ENCODE measurements at places on chromosomes 1 and 21.
A peak's percentile ranks its signal among the peaks of the same experiment; 100 is the strongest.

DNA sequence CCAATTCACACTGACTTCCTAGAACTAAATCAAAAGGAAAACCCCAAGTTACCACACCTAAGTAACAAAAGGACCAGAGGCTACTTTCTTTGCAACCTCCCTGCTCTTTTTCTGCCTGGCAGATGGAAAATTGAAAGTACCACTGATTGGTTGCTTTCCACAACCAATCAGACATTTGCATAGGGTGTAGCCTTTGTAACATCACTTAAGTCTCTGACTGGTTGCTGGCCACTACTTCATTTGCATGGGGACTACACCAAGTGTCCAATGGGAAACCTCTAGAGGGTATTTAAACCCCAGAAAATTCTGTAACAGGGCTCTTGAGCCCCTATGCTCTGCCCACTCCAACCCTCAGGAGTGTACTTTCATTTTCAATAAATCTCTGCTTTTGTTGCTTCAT is 365.0 kb downstream of the LTN1 start:
- no peak for DNase-seq

DNA sequence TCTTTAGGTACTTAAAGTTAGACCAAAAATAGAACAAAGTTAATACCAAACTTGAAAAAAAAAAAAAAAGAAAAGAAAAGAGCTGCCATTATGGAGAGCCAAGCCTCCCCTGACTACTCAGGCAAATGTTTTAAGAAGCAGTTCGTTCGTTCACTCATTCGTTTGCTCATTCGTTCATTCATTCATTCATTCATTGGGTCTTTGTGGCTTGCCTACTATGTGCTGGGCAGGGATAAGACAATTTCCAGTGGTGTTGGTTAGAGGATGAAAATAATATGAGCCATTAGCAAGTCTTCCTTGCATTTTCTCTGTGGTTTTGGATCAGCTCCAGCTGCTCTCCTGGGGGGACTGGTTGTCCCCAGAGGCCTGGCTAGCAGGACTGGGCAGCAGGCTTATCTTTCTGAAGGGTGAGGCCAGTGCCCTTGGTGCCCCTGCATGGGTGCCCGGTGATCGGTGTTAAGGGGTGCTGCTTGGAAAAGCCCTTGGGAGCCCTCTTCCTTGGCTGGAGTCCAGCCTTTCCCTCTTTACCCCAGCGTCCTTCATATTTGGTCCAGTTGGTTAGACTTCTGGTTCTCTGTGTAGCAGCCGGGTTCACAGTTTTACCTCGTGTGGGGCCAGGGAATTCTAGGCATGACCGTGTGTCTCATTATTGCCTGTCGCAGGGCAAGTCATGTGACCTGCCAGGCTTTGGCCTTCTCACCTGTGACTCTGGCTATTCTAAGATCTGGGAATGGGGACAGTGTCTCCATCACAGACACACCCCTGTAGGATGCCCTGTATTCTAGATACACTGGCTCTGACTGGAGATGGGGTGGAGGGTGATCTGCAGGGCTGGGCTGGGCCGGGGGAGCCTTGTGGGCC is 32.8 kb downstream of the LHX4 start:
- no peak for DNase-seq

DNA sequence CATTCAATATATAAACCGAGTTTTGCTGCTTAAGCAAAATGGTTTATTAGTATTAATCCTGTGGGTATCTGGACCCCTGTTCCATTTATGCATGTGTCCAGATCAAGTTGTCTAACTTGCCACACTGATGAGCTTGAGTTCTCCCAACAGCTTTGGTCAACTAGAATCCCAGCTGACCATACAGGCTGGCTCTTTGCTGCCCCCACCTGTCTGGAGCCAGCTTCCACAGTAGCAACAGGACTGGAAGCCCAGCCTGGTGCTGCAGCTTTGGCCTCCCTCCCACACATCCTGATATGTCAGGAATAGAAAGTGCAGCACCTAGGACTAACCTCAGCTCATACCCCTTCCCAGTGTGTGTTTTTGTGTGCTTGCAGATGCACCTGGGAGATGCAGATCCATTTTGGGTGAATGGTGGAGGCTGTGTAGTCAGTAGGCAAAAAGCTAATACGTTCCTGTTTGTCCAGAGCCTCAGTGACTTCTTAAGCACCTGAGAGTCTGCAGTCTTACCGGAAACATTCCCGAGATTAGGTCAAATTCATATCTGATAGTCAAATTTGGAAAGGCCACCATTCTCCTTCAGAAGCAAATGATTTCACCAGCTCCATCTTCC is 40.9 kb upstream of the BEND5 start:
- DNase-seq: peak; percentile 31

- no peak for DNase-seq
These were observed 47.7 kb upstream of the PPM1J start for GRCh38 chr1:112762541-112763500.

GRCh38 chr21:30981403-30981802 is 56.9 kb downstream of the KRTAP19-8 start:
- no peak for DNase-seq

DNA sequence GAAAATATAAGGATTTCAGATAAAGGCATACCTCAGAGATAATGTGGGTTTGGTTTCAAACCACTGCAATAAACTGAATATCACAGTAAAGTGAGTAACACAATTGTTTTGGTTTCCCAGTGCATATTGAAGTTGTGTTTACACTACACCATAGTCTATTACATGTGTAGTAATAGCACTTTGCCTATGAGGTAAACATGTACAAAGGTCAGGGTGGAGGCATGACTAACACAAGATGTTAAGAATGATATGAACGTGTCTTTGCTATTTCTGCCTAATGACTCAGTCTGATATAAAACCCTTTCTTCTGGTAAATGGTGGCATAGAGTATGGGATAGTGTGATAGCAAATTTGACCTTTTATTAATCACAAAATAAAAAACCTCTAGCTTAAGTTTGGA is 621.5 kb upstream of the ADGRL2 start:
- no peak for DNase-seq

DNA sequence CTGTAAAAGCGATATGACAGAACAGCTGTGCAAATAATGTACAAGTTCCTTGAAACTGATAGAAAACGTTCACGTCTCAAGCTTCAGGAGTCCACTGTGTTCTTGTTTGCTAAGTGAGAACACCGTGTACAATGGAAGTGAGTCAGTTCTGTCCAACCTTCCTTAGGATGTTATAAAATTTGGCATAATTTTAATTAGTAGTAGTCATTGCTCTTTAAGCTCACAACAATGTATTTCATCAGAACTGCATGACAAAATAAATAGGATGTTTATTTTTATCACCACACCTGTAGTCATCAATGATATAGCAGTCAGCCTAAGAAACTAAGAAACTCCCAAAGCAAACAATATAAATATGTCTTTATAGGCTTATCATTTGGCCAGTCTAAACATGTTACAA is 53.0 kb downstream of the RGS2 start:
- no peak for DNase-seq

GRCh38 chr1:87594736-87595383 is 266.2 kb downstream of the LMO4 start:
- DNase-seq: no peak

DNA sequence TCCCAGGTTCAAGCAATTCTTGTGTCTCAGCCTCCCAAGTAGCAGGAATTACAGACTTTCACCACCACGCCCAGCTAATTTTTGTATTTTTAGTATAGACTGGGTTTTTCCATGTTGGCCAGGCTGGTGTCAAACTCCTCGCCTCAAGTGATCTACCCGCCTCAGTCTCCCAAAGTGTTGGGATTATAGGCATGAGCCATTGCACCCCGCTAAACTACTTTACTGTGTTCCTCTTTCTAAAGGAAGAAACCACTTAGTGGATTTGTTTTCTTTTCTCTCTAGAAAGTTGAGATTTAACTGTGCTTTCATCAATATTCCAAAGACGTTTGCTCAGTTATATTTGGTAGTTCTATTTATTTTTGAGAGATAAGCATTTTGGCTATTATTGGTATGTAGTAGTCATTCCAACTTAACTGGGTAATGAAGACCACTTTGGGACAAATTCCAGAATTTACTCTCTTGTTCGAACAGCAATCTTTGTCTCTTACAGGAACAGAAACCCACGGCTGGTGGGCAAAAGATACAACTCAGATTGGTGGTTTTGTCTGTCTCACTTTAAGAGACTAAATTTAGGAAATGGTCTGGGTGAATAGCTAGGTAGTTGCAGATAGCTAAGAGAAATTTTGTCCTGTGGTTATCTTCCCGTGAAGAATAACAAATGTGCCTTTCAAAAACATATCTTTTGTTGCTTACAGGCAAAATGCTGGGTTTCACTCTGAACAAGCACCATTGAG is 103.5 kb upstream of the CD55 start:
- no peak for DNase-seq

DNA sequence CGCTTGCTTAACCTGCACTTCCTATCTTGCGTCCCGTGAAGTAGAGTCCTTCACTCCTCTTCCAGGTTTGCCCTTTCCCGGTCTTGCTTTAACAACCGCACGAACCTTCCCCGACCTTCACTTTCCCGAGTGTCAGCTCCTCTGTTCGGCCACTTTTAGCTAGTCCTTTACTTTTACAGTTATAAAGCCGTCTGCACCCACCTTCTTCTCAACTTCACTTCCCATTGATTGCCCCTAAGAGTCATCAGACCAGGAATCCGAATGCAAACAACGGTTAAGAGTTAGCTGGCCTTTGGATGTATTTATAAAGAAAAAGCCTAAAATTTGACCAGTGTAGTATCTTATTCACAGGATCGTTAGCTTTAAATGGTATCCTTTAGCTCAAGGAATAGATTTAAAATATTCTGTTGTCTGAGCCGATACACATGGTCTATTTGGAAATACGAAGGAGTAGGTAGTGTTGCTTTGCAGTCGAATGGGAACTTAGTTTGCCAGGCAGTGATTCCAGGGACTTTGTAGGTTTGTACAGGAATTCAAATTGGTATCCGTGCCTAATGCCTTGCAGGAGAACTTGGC is 1.4 kb downstream of the PPP2R5A start:
- no peak for DNase-seq

DNA sequence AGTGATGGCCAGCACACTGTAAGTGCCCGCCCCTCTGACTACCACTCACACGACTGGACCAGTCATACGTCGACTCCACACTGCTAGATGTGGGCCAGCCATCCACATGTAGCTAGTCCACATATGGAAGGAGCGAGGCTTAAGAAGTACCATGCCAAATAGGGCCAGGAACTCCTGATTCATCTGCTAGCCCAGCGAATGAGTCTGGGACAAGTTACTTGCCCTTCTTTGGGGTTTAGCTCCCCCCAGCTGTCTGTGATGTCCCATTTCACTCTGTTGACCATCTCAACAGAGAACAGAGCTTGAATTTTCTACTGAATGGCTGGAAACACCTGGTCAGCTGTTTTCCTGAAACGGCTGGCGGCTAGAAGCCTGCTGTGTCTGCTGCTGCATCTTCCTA is 5.8 kb downstream of the CSRP1 start:
- no peak for DNase-seq

DNA sequence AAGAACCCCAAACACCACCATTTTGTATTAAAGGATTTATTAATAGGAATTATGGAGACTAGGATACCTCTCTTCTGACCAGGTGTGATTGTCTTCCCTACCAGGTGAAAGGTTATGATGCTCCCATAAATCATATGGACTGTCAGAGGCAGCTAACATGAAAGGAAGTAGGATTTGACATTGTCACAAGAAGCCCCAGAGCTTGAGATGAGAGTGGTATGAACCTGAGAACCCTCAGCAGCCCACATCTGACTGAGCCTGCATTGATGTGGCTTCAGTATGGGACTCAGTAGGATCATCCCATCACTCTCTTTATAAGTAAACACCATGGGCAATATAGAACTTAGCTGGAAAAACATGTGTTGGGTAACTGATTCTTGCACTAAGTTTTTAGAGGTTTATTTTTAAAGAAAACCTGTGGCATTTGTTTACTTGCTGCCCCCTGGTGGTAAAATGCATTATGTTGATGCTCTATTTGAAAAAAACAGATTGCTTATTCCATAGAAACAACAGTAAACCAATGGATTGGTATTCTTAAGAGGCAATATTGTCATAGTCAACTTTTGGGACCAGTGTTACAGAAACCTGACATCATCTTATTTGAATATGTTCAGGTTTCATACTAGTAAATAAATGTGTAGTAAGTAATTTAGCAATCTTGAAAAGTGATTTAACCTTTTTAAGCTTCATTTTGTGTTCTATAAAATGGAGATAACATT is 16.6 kb upstream of the CACYBP start:
- DNase-seq: no peak

DNA sequence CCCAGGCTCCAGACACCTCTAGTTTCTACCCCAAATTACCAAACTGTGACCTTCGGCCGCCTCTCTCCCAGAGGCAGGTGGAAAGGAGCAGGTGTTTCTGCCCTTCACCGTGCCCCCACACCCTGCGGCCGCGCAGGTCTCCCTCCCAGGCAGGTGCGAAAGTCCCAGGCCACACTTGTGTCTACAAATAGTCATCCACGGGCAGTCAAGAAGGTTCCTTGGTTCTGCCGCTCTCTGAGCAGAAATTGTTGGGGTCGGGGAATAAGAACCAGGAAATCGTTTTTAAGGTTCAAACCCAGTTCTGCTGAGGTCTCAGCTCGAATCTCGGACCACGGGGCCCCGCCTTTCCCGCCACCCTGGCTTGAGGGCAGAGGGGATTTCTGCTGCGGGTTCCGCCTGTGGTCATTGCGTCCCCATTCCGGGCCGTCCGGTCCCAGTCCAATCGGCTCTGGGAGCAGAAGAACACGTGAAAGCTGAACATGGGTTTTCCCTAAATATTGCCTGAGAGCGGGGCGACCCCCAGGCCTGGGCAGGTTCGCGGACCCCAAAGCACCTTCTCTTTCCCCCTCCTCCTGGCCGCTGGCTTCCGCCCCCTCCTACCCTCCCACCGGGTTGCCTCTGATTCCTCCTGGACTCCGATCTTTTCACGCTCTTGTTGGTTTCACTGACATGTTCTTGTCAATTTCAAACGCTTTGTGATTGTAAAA is 1.2 kb upstream of the ATF3 start:
- DNase-seq: peak; percentile 32

DNA sequence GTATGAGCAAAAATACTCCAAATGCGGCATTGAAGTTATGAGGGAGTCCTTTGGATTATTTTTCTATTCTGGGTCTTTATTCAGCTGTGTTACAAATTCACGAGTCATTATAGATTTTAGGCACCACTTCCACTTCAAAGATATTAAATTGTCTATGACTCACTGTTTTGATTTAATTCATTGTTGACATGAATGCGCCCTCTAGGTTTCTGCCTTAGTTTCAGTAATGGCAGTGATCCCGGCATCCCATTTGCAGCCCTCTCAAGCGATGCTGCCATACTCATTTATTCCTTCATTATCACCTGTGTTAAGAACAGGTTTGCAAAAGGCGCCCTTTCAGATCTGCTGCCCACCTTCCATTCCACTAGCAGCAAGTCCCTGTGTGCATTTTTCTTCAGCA is 14.0 kb downstream of the RSPO1 start:
- DNase-seq: no peak

DNA sequence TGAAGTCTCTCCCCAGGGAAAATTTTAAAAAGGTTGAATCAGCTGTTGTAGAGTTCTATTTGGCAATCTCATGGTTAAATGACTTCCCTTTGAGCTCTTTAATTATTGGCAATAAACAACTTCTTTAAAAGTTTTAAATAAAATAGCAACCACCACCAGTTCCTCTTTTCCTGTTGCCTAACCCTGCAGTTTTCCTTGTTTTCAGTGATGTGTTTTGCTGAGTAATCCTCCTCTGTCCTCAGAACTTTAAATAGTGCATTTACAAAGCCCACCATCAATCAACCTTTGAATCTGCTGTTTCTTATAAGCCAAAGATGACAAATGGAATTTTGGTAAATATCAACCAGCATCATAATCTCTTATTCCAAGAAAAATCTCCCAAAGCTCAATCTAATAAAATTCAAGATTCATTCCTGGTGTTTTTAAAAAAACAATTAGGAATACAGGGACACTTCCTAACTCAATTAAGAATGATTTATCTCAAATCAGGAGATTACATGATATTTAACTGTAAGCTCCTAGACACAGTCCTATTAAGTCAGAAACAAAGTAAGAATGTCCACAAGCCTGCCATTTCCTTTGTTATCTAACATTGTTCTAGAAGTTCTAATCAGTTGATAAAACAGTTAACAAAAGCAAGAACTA is 14.8 kb downstream of the AVPR1B start:
- no peak for DNase-seq
